ENCODE measurements at places on chromosomes 12 and 14.

- no peak for DNase-seq
These were observed 5.5 kb downstream of the CCDC92 start for GRCh38 chr12:123967121-123967586.

DNA sequence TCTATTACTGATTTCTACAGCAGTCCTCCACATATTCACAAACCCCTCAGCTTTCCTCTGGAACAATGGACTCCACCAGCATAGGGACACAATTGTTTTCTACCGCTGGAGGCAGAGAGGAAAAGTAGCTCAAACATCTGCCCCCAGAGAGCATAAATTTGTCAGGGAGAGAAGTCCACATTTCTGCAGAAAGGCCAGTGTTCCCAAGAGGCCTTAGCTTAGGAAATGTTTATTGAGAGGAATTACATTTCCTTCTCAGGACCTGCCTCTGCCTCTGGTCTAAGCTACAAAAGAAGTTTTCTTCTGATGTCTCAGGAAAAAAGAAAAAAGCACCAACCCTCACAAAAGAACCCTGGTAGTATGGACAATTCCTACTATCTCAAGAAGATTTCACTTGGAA lies 217.8 kb upstream of the BMP4 start:
- no peak for DNase-seq

- DNase-seq = no peak
These were observed 154.4 kb downstream of the GPHN start for GRCh38 chr14:66662374-66662773.

GRCh38 chr12:121314431-121314830 lies 17.9 kb upstream of the CAMKK2 start:
- no peak for DNase-seq

- DNase-seq = no peak
These were observed 199.4 kb downstream of the ANO4 start for GRCh38 chr12:100993916-100994450.

GRCh38 chr12:75656648-75657047 lies 145.2 kb upstream of the KRR1 start:
- peak; percentile 97 for DNase-seq

GRCh38 chr12:26109343-26109881 lies 15.4 kb downstream of the BHLHE41 start:
- no peak for DNase-seq

- DNase-seq = no peak
These were observed 119.6 kb upstream of the EEA1 start for GRCh38 chr12:93048656-93049055.

GRCh38 chr12:45017916-45018315 lies 33.0 kb downstream of the DBX2 start:
- no peak for DNase-seq

DNA sequence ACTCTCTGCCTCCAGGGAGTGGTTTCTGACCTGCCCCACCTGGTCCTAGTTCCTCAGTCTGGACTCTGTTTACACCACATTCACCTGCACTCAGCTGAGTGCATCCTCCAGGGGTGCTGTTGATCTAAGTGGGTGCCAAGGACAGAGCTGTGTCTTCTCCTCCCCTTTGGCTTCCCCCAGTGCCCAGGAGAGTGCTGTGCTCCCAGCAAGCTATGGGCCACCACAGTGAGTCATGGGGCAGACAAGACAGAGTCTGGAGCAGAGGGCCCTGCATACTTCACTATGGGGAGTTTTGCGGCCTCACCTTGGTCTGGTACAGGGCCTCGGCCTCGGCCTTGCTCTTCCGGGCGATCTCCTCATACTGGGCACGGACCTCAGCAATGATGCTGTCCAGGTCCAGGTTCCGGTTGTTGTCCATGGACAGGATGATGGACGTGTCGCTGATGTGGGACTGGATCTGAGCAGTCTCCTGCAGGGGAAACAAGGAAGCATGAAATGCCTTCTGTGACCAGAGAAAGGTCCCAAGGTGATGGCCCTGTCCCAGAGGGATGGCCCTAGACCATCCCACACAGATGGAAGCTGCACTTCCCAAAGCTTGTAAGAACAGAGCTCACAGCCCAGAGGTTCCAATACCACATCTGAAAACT lies 4.9 kb downstream of the KRT73 start:
- DNase-seq = no peak

DNA sequence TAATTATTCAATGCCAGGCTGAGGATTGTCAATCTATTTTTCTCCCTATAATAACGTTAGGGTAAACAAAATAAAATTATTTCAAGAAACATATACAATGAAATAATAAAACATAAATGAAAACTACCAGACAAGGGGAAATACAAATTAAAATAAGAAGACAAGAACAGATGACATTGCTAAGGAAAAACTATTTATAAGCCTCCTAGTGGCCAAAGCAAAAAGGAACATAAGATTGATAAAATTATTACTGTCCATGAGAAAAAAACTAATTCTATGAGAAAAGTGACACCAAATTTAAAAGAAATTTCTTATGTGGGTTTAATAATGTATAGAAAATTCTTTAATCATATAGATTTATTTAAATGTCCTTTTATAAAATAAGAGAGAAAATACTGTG lies 294.7 kb downstream of the TTC6 start:
- no peak for DNase-seq
